ENCODE measurements at places on chromosomes 7 and 10.

- DNase-seq = no peak
These were observed 117.4 kb upstream of the POM121L12 start for GRCh38 chr7:52917982-52918578.

GRCh38 chr7:12074889-12075288 is 136.2 kb upstream of the TMEM106B start:
- DNase-seq = no peak

GRCh38 chr10:6059506-6059905 is 2.7 kb downstream of the IL2RA start:
- no peak for DNase-seq

DNA sequence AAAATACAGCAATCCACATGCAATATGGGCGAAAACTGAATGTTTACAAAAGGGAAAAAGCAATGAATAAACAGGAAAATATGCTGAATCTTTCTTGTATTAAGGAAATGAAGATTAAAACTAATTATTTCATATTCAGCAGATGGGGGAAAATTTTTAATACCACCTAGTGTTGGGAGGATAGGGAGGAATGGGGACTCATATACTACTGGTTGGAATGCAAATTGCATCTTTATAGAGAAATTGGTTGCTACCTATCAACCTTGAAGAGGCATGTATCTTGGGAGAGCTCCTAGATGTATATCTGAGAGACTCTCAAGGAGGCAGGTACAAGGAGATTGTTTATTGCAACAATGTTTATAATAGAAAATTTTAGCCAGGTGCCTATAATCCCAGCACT is 101.4 kb downstream of the CREM start:
- DNase-seq = no peak

GRCh38 chr7:33901847-33902246 is 3.5 kb upstream of the BMPER start:
- no peak for DNase-seq

DNA sequence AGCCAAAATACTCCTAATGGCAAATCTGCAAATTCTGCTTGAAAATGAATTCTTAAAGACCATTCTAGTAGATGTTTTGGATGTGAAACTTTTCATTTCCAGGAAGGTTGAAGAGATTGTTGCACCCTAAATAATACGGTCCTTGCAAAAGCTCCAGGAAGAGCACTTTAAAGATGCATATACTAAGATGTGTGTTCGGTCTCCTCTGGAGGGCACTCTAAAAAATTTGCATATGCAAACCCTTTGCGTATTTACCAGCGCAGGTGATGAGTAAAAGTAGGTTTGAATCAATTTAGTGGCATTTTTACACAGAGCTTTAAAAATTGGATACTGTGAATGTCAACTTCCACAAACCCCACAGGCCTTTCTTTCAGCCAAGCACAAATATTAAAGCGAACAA is 378.1 kb upstream of the SORCS1 start:
- DNase-seq = no peak

- no peak for DNase-seq
These were observed 104.9 kb downstream of the RNLS start for GRCh38 chr10:88478256-88478655.

- no peak for DNase-seq
These were observed 218.6 kb downstream of the ZNF33B start for GRCh38 chr10:42419789-42420188.

DNA sequence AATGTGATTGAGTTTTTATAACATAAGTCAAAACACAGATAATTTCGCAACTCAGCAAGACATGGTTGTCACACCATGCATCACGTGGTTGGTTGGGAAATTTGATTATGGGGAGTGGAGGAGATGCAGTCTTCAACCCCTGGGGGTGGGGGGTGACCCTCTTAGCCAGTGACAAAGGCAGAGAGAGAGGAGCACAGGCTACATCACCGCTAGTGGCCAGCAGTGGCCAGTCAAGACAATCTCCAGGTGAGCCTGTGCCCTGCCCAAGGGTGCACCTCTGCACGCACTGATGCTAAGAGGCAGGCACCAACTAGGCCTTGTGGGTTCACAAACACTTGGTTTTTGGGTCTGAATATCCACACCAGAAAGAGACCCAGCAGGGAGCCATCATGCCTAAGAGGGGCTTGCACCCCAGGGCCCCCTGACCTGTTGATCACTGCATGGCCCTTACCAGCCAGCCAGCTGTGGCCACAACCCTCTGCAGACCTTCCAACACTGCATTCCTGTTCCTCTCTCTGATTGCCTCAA is 244.4 kb downstream of the FANK1 start:
- DNase-seq = no peak

- DNase-seq = no peak
These were observed 18.2 kb upstream of the C10orf53 start for GRCh38 chr10:49661140-49661856.

GRCh38 chr10:90218846-90219245 is 517.5 kb downstream of the KIF20B start:
- DNase-seq = no peak

DNA sequence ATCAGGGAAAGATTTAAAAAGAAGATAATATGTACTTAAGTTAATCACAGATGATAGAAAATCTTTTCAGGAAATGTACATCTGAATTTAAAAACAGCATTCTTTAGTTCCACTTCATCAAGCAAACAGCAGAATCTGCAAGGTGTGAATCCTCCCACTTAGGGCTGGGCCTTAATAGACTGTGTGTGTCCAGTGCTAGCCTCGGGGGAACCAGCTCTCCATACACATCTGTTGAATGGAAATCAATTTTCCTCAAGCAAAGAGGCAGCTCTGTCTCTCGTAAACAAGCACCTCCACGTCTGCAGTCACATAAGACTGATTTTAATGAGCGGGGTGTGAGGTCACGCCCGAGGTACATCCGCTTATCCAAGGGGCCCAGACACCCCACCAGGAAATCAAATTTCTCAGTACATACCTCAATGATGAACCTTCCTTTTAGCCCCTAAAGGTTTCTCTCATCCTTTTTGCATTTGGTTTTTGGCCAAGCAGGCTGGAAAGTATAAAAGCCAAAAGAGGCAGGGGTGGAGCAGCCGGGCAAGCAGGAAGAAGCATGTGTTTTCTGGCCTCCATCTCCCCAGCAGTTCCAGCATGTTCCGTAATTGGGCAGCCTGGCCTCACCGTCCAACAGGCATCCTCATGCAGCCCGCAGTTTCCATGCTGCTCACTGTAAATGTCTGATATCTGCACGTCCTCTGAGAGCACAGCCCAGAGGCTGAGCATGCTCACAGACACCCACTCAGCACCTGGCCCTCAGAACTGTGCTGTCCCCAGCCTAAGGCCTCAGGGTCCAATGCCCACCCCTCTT is 131.3 kb downstream of the GLI3 start:
- no peak for DNase-seq

GRCh38 chr10:130455111-130455695 is 319.0 kb downstream of the GLRX3 start:
- no peak for DNase-seq

GRCh38 chr10:116141855-116142254 is 131.2 kb downstream of the GFRA1 start:
- no peak for DNase-seq

- DNase-seq = peak; percentile 6
These were observed 123.2 kb downstream of the HERPUD2 start for GRCh38 chr7:35571611-35572240.

DNA sequence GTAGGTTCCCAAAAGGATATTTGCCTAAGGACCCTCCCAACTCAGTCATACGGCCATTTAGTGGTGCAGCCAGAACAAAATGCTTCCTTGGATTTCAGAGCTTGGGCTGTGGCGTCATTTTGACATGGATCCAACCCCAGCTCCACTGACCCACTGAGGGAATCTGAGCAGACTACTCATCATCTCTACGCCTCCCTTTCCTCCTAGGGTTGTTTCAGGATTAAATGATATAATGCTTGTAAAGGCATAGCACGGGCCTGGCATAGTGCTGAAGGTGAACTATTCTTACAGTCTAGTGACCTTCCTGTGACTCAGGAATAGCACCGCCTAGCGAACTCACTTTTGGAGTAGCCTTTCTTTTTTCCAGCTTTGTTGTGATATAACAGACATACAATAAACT is 70.3 kb upstream of the LOXL4 start:
- no peak for DNase-seq

GRCh38 chr7:132108563-132108962 is 467.7 kb downstream of the PLXNA4 start:
- no peak for DNase-seq

DNA sequence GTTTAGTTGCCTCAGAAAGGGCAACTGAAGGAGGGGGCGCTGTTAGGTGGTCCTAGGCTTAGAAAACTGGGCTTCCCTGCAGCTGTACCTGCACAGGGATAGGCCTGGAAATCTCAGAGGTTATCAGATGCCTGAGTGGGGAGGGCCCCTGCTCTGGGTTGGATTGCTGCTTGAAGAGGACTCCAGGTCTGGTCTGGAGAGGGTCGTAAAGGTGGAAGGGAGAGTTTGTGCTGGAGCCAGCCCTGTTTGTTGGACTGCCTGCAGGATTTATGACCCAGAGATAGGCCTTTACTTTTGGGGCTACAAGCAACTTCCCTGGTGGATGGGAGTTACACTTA is 765.9 kb downstream of the GRID1 start:
- no peak for DNase-seq

GRCh38 chr7:115747174-115747573 is 283.4 kb downstream of the TFEC start:
- no peak for DNase-seq

DNA sequence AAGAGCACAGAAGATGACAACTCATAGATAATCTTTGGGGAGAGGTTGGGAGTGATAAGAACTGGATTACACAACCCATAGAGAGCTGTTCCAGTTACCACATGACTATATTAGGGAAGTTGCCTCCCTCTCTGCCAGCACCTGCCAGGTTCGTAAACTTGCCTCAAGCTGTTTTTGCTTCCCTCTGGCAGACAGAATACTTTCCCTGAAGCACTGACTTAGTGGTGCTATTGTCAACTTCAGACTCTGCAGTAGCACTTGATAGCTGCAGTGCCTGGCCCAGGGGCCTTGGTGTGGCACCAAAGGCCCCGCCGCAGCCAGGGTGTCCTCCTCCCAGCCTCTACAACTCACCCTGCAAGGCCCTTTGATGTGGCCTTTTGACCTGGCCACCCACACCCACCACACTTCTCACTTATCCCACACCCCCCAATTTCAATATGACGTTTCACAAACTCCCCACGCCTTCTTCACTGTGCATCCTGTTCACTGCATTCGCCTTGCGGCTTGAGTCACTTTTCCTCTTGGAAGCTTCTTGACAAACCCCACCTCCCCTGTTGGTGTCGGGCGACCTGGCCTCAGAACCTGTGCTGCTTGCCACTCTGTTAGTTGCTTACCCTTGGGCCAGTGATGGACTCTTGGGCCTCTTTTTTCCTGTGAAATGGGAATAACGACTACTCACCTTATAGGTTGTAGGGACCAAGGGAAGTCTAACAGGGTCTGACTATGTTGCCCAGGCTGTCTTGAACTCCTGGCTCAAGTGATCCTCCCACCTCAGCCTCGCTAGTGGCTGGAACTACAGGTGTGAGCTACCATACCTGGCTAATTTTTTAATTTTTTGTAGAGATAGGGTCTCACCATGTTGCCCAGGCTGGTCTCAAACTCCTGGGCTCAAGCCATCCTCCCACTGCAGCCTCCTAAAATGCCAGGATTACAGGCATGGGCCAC is 50.2 kb upstream of the PODXL start:
- peak; percentile 17 for DNase-seq

DNA sequence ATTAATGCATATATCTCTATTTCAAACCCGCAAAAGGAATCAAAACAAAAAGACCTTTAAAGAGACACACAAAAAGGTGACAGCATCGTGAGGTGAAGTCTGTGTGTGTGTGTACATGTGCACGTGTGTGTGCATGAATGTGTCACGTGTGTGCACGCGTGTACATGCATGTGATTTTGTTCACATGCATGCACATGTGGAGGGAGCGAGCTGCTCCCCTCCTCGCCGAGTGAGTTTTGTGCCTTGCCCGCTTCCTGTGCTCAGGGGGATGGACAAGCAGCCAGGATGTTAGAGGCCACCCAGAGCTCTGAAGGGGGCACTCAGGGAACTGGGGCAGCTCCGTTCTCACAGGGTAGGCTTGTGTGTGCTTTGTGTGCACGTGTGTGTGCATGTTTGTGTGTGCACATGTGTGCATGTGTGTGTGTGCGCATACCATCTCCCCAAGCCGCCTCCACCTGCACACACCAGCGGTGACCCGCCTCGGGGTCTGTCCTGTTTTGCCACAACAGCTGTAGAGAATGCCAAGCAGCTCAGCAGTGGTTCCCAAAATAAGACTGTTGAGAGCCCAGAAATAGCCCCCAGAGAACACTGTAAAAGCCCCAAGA is 191.2 kb downstream of the PTPRN2 start:
- DNase-seq = no peak

DNA sequence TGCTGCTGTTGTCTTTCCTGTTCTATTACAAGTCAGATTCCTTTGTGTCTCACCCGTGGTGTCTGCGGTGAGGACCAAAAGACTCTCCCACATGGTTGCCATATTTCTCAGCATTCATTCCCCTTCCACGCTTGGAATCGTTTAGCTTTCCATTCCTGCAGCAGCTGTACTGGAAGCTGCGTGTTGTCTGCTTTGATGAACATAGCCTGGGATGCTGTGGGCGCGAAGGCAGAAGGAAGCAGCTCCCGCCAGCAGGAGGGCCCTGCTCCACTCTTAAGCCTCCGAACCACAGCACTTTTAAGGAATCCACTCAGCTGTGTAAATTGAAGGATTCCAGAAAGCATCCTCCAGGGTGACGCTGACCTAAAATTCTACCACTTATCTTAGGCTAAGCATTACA is 303.6 kb upstream of the PITRM1 start:
- no peak for DNase-seq

- no peak for DNase-seq
These were observed 190.4 kb downstream of the DGKI start for GRCh38 chr7:137656227-137656849.

DNA sequence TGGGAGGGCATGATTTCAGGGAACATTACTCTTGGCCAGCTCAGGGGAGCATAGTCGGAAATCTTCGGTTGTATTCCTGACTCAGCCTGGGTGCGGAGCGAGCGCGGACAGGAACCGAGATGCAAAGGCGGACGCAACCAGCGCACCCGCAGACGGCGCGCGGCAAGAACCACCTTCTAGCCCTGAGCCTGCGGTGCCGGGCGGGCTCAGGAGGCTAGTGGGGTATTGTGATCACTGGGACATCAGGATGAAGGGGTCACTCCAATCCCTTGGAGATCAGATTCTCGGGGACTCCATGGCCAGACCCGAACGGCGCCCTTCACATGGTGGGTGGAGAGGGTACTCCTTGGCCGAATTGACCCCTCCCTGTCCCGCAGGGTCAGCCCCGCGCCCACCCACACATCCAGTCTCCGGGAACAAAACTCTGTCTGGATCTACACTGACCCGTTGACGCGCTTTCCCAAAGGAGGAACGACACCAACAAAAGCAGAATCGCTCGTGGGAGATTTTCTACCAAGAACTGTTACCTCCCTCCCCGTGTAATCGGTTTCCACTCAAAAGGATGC is 730.5 kb downstream of the ZWINT start:
- DNase-seq = no peak

- DNase-seq = no peak
These were observed 111.5 kb upstream of the PHYHIPL start for GRCh38 chr10:59064759-59065539.

- DNase-seq = no peak
These were observed 98.3 kb downstream of the HBP1 start for GRCh38 chr7:107267138-107267537.
